ENCODE measurements at places on chromosomes 13 and 19. TPM values are rescaled to one million over a fixed set of nuclear protein-coding genes. Genes with fewer than 3 reads are reported as not detected.

DNA sequence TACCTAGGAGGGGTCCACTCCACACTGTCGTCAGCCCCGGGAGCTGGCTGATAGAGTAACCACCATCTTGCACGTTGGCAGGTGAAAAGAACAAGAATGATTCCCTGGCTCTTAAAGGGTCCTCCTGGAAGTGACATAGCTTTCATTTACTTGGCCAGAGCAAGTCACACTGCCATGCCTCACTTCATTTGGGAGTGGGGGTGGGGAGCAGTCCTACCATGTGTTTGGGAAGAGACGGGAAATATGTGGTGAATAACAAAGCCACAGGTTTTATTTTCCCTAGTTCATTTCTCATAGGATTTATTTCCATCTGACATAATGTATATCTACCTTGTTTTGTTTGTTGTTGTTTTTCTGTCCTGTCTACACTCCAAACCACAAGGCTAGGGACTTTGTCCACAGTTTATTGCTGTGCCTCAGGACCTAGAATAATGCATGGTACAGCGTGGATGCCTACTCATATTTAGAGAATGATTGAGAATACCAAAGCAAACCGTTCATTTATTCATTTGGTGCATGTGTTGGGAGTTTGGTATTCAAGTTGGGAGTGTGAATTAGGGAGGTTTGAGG lies 26.8 kb downstream of the UBAC2 start:
- no peak for DNase-seq

DNA sequence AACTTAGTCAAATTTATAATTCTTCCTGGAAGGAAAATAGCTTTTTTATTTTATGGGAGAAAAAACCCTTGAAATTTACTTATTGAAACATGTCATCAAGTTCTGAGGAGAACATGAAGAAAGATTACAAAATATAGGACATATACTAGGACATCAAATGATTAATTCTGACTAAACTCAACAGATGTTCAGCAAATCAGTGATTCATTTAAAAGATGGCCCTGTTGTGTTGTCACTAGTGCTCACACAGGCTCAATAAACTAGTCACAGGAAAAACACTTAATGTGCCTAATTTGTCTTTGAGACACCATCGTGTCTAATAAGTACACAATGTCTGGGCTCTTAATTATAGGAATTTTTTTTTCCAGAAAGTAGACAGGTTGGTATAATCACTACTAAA lies 223.8 kb upstream of the TMTC4 start:
- no peak for DNase-seq

CLDN10 gene
- total RNA-seq: not detected

ALOX5AP gene
- total RNA-seq: 238 TPM

All from activated CD4-positive, alpha-beta memory T cell treated with anti-CD3 and anti-CD28 coated beads, Interleukin-2, amount 10 ng/mL, durations not matched to agents 7 days and 5 days (primary cell).